ENCODE measurements at places on chromosomes 2 and 18.

GRCh38 chr2:42359304-42359964, 1.6 kb downstream of the COX7A2L start:
- no peak for DNase-seq

DNA sequence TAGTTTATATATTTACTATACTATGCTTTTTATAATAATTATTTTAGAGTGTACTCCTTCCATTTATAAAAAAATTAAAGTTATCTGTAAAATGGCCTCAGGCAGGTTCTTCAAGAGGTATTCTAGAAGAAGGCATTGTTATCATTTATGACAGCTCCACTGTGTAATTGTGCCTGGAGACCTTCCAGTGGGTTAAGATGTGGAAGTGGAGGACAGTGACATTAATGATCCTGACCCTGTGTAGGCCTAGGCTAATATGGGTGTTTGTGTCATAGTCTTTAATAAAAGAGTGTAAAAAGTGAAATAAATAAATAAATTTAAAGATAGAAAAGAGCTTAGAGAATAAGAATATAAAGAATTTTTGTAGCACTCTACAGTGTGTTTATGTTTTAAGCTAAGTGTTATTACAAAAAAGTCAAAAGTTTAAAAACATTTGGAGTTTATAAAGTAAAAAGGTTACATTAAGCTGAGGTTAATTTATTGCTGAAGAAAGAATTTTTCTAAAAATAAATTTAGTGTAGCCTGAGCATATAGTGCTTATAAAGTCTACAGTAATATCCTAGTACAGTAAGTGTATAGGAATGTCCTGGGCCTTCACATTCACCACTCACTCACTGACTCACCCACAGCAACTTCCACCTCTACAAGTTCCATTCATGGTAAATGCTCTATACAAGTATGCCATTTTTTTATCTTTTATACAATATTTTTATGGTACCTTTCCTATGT, 190.0 kb upstream of the SESTD1 start:
- DNase-seq, result no peak

- DNase-seq, result no peak
These were observed 140.5 kb downstream of the LRP2 start for GRCh38 chr2:169221745-169222369.

DNA sequence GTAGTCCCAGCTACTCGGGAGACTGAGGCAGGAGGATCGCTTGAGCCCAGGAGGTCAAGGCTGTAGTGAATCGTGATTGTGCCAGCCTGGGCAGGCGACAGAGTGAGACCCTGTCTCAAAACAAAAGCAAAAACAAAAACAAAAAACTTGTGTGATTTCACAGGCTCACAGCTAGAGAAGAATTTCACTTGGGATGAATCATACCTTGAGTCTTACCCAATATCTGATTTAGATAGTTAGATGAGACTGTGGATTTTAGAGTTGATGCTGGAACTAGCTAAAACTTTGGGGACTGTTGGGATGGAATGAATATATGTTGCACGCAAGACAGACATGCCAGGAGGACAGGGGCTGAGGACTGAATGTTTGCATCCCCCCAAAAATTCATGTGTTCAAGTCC, 4.4 kb downstream of the ANKRD29 start:
- DNase-seq, result no peak

DNA sequence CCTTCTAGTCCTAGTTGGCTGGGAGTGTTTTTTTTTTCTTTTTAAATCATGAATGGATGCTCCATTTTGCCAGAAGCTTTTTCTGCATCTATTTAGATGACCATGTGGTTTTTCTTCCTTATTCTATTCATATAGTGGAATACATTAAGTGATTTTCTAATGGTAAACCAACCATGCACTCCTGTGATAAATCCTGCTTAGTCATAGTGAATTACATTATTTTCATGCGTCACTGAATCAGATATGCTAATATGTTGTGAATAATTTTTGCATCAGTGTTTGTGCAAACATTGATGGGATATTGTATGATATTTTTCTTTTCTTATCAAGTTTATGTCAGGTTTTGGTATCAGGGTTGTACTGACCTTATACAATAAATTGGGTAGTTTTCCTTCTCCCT, 229.3 kb upstream of the REV1 start:
- no peak for DNase-seq

- DNase-seq, result no peak
These were observed 22.5 kb downstream of the DRC1 start for GRCh38 chr2:26424221-26424620.

GRCh38 chr2:4528246-4528645, 824.9 kb downstream of the DCDC2C start:
- no peak for DNase-seq

GRCh38 chr2:239750929-239751678, 274.0 kb downstream of the NDUFA10 start:
- DNase-seq, result no peak

GRCh38 chr2:2158189-2158826, 172.8 kb downstream of the MYT1L start:
- no peak for DNase-seq

DNA sequence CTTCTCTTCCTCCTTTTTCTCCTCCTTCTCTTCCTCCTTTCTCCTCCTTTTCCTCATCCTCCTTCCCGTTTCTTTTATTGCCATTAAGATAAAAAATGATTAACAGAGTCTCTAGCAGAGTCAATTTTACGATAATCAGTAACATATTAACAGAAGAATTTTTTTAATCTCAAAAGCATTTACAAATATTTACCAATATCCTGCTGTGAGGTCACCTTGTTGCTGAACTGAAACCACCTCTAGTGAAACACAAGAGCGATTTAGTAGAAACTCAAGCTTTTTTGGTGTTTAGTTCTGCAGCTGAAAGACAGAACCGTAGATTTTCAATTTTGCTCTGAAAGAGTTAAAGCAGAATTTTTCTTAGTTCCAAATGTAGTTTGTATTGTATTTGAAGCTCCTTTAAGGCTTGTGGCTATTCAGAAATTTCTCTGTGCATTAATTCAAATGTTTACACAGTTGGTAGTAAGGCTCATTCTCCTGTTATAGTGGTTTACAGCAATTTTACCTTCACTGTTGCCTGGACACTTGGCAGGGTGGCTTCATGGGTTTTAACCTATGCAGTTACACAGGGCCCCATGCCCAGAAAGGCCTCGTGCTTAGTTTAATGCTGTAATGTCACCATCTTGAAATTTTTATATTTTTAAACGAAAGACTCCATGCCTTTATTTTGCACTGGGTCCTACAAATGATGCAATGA, 1106.6 kb upstream of the FAM98A start:
- no peak for DNase-seq

- DNase-seq, result no peak
These were observed 543.9 kb upstream of the LINC00305 start for GRCh38 chr18:64692826-64693225.

- DNase-seq, result no peak
These were observed 23.2 kb upstream of the FAP start for GRCh38 chr2:162266460-162266760.

- DNase-seq, result no peak
These were observed 208.7 kb downstream of the CYP26B1 start for GRCh38 chr2:71938659-71939587.

DNA sequence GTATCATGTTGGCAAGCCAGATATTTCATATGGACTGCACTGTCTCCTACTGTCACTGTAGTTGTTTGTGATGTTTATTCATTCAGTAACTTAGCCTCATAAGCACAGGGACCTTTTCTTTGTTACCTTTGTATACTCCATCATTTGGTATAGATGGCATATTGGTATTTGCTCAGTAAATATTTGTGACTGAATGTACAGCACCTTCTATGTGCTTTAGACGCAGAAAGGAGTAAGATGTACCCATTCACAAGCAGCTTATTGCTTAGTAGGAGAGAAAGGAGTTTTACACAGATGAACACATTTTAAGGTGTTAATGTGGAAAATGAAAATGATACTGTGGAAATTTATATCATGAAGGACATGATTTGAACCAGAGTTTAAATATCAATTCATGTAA, 12.0 kb downstream of the EPC2 start:
- no peak for DNase-seq

Measured in left cardiac atrium (tissue), 4 donors.